ENCODE measurements at places on chromosomes 12 and 14.

- peak; percentile 52 for DNase-seq
Measured at GRCh38 chr12:6620137-6620884, 13.1 kb upstream of the CHD4 start.

DNA sequence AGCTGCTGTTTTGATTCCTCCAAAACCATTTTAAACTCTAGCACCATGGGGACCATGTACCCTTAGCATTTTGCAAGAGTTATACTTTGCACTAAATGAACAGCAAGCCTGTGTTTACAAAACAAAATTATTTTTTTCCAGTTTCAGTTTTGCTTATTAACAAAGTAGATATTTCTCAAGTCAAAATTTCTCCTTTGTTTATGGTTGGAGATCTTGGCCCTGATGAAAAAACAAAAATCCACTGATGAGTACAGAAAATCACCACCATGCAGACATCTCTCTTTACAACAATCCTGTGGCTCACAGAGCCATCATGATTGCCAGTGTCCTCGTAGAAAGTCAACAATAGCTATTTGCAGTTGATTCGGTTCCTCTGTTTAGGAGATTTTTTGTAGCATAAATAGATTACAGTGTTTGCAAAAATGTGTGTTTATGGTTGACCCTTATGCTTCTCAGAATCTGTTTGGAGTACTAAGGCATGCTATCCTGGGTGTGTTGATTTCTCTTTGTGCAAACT is 201.1 kb upstream of the NUDT4 start:
- no peak for DNase-seq

DNA sequence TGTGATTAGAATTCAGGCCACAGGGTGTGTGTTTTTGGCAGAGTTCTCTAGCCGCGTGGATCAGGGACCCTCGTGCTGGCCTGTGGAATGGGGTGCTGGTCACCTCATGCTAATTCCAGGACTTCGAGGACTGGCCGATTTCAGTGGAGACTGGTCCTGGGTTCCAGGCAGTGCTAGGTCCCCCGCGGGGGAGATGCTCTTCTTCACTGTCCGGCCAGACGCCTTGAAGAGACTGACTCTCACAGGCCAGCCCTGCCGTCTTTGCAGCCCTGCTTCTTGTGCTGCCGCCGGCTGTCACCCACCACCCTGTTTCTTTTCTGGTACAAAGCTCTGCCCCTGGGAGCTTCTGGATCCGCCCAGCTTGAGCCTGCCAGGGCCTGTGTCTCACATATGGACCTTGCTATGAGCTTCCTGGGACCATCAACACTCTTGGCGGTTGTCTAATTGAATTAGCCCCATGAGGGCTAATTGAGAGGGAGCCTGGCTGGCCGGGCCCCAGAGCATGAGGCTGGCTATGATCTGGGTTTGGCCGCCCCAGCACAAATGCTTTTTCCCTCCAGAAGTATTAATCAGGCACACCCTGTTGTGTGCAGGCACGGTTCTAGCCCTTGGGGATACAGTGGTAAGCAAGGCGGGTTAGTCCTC is 8.2 kb downstream of the MLXIP start:
- DNase-seq: no peak

GRCh38 chr12:71371122-71371521 is 68.5 kb upstream of the LGR5 start:
- DNase-seq: no peak

DNA sequence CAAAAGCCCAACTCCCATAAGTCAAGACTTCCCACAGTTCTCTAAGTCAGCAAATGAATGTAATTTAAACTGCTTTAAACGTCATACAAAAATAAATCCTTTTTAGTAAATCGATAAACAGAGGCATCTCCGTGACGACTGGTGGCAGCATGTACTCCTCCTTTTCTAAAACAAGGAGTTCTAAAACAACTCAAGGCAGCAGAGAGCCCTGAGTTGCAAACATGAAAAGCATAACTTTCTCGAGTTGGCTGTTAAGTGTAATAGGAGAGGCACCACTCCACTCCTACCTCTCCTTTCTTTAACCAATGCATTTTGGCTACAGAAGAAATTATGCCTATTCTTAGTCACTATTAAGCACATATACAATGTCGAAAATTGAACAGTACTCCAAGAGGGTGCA is 22.0 kb downstream of the LTBR start:
- no peak for DNase-seq

GRCh38 chr12:107884769-107885694 is 110.5 kb downstream of the ASCL4 start:
- peak; percentile 18 for DNase-seq

GRCh38 chr14:44374906-44375305 is 132.2 kb downstream of the FSCB start:
- DNase-seq: no peak

DNA sequence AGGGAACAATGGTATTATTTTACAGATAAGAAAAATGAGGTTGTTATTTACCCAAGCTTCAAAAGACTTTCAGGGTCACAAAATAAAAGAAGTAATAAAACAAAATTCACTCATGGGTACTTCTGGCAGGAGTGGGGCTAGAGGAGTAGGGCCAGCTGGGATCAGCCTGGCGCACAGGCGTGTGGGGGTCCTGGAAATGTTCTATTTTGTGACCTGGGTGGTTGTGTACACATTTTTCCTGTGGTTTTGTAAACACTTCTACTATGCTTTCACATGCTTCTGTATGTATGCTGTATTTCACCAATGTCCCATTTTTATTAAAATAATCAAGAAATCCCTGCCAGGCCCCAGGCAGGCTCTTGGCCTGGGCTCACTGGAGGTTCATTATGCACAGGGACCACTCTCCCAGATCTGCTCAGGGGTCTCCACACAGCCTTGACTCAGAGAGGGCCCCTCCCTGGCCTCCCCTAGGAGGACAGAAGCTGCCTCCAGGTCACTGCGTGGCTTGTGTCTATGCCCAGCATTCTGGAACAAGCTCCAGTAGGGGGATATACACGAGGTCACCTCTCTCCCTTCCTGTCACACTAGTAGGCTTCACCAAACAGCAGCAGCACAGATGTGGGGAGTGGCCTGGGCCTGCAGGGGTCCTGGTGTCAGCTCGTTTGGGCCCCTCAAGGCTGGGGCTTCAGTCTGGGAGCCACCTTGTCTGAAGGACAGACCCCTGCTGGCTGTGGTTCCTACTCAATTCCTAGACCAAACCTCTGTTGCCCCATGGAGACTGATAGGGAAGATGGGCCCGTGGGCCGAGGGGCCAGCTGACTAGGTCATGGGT is 37.8 kb downstream of the ANAPC7 start:
- DNase-seq: no peak

GRCh38 chr12:48000878-48001504 is 3.3 kb downstream of the COL2A1 start:
- DNase-seq: no peak

DNA sequence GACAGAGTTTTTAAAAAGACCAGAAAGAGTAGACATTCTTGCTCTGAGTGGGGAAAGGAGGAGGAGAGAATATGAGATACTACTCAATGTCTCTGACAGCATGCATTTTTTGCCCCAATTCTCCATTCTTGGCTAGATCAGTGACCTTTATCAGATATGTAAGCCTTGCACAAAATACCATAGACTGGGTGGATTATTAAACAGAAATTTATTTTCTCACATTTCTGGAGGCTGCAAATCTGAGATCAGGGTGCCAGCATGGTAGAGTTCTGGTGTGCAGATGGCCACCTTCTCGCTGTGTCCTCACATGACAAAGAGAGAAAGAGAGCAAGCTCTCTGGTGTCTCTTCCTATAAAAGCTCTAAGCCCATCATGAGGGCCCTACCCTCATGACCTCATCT is 38.6 kb downstream of the ANKS1B start:
- DNase-seq: no peak

- DNase-seq: no peak
Measured at GRCh38 chr12:124730455-124730932, 133.2 kb downstream of the SCARB1 start.

DNA sequence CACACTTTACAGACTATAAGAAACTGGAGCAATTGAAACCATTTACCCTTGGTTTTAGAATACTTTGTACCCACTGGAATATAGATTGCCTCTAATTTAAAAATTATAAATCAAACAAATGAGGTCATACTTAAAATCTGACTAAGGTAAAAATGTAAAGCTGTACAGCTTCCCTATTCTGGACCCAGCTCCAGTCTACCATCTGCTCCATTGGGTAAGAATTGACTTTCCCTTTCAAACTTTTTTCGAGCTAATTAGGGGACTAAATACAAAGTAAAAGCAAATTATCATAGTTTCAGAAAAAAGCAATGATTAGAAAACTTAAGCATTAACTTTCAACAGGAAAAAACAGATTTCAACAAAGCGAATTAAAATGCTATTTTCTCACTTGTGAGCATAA is 4.3 kb downstream of the KRR1 start:
- DNase-seq: no peak

GRCh38 chr12:108667349-108667748 is 33.7 kb upstream of the SELPLG start:
- DNase-seq: no peak

GRCh38 chr12:100895192-100895591 is 100.6 kb downstream of the ANO4 start:
- DNase-seq: no peak

DNA sequence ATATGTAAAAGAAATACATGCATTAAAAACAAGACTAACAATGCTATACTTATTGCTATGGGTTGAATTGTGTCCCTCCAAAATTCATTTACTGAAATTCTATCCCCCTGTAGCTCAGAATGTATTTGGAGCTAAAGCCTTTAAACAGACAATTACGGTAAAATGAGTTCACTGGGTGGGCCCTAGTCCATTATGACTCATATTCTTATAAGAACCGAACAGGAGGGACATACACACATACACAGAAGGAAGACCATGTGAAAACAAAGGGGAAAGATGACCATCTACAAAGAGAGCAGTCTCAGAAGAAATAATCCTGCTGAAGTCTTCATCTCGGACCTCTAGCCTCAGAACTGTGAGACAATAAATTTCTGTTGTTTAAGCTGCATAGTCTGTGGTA is 77.1 kb upstream of the ANKS1B start:
- DNase-seq: no peak

DNA sequence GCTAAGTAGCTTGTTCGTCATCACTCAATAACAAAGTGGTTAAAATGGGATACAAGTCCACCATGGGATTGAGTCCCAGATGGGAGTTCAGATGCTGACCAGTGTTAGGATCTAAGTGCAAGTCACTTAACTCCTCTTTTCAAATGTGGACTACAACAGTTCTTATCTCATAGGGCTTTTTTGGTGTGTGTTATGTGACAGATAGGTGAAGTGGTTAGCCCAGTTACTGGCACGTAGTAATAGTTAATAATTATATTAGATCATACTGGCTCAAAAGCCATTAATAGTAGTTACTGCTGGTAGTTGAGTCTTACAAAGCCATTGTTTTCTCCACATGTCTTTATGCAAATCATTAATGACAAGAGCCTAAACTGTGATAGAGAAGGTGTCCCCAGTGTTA is 73.2 kb downstream of the RCOR1 start:
- DNase-seq: no peak

- no peak for DNase-seq
Measured at GRCh38 chr14:82438436-82438835, 904.8 kb upstream of the SEL1L start.

DNA sequence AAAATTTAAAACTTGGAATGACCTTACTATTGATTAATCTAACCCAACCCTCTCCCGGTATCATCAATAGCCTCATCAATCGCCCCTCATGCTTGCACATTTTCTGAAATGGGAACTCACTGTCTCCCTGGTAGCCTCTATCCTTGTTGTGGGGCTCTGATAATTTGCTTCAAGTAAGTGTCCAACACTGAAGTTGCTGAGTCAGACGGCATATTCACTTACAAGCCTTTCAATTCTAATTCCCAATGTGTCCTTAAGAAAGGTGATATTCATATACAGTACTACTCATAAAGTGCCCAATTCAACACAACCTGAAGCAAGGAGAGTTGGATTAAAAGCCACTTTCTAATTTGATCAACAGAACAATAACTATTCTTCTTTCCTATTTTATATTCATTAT is 1146.1 kb upstream of the TMEM132C start:
- DNase-seq: no peak

DNA sequence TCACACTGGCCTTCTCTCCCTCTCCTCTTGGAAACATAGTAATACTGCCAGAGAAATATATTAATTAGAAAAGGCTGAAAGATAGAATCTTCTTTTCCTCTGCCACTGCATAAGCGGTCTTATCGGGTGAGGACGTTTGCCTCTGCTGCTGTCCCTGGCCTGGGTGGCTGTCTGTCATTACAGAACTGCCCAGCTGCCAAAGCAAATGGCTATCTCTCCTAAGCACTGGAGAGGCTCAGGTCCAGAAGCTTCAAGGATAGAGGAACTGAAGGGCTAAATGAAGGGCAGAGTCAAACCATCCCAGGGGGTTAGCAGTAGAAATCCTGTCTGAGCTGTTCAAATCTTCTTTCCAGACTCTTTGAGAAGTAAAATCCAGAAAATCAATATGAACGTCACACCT is 198.6 kb upstream of the CAND1 start:
- DNase-seq: no peak

DNA sequence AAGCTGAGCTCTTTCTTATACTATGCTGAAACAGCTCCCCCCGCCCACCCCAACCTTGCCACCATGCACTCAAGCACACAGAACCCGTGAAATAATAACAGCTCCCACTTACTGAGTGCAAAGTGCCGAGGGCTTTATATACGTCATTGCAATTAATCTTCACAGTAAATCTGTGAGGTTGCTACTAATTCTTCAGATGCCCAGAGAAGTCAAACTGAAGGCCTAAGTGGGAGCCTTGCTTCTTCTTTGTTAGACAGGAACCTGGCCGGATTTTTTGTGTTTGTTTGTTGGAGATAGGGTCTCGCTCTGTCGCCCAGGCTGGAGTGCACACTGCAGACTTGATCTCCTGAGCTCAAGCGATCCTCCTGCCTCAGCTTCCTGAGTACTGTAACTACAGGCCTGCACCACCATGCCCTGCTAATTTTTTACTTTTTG is 34.0 kb downstream of the VCPKMT start:
- no peak for DNase-seq
